ENCODE measurements at places on chromosomes 11 and 22.

- DNase-seq: no peak
Measured at GRCh38 chr22:42901790-42902508, 44.9 kb upstream of the ARFGAP3 start.

GRCh38 chr11:5362017-5362625, 10.8 kb downstream of the OR51B6 start:
- DNase-seq: no peak

GRCh38 chr11:120532832-120533196, 21.3 kb downstream of the GRIK4 start:
- no peak for DNase-seq

GRCh38 chr11:100630898-100631297, 56.2 kb upstream of the ARHGAP42 start:
- no peak for DNase-seq

- no peak for DNase-seq
Measured at GRCh38 chr22:29511126-29511862, 31.3 kb downstream of the NEFH start.

DNA sequence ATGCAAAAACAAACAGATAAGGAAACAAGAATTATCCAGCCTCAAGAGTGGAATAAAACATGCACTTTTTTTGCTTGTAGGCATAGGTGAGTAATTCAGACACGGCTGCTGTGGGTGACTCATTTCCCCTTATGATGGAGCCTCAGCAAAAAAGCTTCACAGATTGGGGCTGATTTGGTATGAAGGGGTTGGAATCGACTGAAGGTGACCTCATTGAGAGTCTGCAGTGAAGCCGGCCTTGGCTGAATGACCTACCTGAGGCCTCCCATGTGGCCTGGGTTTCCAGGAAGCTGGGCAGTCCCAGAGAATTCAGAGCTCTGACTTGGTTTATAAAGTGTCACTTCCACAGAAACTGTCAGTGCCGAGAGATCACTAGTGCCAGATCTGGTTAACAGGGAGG, 34.2 kb upstream of the VPREB1 start:
- no peak for DNase-seq

GRCh38 chr11:117127171-117127901, 16.8 kb upstream of the PAFAH1B2 start:
- no peak for DNase-seq

- no peak for DNase-seq
Measured at GRCh38 chr11:111814557-111815320, 48.5 kb upstream of the PPP2R1B start.

- no peak for DNase-seq
Measured at GRCh38 chr11:116281173-116282160, 491.3 kb downstream of the BUD13 start.

DNA sequence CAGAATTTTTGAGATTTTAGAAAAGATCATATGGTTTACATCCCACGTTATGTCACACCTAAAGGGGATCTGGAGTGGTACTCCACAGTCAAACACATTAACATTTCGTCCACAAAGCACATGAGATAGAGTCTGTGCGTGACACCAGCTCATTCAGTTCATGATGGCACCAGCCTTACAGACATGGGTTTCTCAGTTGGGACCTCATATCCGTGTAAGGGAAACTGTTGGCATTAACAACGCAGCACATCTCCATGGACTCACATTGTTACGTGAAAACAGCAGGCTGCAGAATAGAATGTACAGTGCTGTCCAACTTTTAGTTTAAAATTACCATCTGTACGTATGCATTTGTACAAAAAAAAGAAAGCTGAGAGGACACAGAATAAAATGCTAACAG, 14.0 kb downstream of the RIC8A start:
- no peak for DNase-seq

GRCh38 chr11:100980156-100980555, 149.5 kb downstream of the PGR start:
- DNase-seq: no peak

GRCh38 chr22:46609724-46610201, 10.4 kb upstream of the GRAMD4 start:
- DNase-seq: no peak

- no peak for DNase-seq
Measured at GRCh38 chr11:86941871-86942599, 13.2 kb downstream of the FZD4 start.

DNA sequence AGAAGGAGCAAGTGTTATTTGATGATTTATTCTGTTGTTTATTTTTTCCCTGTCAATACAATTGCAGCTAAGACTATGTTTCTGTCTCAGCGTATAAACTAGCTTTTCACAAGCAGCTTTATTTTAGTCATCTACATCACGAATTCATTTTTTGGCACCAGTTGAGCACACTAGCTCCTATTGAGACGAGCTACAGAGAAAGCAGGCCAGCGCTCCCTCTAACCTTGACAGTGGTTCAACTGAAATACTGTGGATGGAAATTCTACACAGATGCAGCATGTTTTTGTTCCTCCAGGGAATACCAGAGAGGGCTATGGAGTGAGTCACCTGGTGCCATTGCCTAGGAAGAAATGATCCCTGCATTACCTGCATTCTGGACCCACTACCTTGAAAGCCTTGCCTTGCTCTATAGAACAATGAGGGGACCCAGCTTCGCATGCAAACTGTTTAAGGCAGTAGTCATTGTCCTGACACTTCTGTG, 108.2 kb upstream of the ARHGAP42 start:
- DNase-seq: no peak

GRCh38 chr22:35299217-35299672, 449 bp upstream of the TOM1 start:
- DNase-seq: no peak

- no peak for DNase-seq
Measured at GRCh38 chr11:80297858-80298632, 857.2 kb upstream of the TENM4 start.

DNA sequence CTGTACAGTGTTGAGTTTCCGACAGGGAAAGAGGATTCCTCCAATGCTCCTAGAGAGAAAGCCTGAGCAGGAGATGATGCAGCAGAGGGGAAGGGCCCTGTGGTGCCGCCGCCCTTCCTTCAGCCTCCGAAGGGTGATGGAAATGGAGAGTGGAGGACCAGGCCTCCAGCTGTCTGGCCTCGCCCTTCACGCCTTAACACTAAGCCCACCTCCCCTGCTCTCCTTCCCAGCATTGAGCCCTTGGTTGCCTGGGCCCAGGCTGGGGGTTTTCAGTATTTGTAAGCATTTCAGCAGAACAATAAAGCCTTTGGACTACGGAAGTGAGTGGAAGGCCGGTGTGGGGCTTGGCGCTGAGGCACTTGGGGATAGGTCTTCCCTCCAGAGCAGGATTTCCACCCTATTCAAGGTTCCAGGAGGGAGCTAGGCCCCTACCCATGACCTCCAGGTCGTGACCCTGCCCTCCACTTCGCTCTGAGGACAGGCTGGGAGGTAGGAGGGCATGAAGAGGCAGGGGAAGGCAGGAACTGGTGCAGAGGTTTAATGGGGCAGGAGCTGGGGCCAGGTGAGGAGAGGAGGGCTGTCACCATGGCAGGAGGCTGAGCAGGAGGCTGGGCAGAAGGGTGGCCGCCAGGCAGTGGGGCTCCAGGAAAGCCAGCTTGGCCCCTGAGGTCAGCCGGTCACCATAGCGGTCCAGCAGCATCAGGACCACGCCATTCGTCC, 21.6 kb downstream of the TREH start:
- DNase-seq: no peak

DNA sequence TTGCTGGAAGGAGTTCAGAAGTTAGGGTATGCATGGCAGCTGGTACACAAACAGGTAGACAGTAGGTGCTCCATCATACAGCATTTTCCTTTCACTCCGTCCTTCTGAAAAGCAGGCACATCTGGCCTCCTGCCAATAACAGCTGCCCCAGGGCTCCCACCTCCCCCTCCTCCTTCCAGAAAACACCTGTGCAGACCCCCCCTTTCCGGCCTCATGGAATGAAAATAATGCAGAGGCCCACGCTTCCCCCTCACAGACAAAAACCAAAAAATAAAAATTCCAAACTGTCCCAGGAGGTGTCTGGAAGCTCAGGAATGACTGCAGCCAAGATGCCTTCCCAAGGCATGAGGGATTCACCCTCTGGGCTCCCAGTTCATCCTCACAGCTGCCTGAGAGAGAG, 185.5 kb downstream of the MN1 start:
- no peak for DNase-seq

DNA sequence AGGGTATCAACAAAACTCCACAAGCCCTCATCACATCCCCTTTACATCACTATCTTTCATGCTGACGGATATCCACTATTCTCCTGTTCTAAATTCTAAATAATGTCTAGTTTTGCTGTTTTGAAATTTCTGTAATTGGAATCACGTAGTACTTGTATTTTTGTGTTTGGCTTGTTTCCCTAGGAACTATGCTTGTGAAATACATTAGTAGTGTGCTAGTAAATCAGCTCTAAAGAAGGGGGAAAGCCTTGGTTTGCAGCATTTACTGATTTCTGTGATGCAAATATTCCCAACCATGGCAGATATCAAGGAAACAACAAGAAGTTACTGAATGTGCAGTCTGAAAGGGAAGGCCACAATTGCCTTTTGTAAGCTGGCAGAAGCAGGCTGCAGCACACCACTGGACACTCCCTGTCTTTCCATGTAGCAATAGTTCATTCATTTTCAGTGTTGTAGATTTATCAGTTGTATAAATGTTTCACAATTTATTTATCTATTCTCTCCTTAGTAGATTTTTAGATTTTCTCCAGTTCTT, 4.7 kb upstream of the FOLH1 start:
- no peak for DNase-seq

GRCh38 chr11:3859373-3859881, 4.0 kb downstream of the STIM1 start:
- no peak for DNase-seq

DNA sequence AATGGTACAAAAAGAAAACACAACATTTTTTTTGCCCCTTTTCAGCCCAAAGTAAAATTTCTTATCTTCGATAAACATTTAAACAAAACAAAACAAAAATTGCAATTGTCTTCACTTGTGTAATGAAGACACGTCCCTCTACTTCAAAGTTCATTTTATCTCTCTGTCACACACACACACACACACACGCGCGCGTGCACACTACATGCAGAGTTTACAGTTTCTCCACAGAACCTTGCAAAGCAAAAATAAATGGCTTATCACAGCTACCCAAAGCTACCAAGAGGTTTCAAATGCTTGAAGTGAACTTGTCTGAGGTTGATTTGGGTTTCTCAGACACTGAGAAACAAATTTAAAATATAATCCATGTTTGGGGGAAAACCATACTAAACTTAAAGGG, 72.3 kb downstream of the ETS1 start:
- DNase-seq: no peak

DNA sequence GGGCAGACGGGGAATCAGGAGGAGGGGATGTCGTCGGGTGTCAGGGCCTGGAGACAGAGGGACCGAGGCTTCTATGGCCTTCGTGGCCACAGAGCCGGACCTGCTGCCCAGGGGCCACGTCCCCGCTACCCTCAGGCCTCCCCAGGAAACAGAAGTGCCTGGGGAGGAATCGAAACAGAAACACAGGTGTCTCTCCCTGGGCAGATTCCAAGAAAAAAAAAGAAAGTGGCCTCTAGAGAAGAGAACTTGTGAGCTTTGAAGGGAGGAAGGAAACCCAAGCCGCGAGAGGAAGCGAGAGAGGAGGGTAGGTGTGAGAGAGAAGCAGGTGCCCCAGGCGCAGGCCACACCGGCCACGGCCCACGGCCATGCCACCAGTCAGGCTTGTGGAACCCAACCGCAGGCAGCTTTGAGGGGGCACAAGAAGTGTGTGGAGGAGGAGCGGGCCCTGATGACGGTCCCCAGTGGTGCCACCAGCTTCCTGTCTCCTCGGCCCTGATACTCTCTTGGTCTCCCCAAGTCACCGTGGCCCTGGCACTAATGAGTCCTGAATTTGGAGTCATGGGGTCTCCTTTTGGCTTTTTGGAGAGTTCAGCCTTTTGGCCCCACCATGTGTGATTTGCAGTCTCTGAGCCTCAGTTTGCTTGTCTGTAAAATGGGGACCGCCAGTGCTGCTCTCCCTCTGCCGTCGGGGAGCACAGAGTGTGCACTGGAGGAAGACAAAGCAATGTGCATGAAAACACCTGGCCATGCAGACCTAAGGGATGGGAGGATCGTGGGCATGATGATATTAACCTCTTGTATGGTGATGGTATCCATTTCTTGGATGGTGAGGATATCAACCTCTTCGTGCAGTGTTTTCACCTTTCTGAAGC, 25.2 kb downstream of the LIF start:
- no peak for DNase-seq

DNA sequence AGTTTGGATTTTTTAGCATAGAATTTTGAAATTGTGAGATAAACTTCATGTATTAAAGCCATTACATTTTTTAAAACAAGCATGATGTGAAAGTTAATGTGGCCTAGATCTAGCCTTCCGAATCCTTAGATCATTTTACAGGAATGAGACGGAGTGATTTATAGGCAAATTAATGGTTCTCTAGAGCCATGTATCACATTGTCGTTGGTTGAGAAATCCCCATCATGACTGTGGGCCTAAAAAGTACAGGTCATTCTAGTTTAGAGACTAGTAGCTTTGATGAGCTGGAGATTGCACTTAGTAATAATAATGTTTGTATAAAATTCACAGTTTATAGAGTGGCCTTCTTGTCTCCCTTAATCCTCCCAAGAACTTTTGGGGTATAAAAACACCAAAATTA, 7.1 kb downstream of the EWSR1 start:
- no peak for DNase-seq

- no peak for DNase-seq
Measured at GRCh38 chr22:24386937-24387471, 40.4 kb upstream of the ADORA2A start.

DNA sequence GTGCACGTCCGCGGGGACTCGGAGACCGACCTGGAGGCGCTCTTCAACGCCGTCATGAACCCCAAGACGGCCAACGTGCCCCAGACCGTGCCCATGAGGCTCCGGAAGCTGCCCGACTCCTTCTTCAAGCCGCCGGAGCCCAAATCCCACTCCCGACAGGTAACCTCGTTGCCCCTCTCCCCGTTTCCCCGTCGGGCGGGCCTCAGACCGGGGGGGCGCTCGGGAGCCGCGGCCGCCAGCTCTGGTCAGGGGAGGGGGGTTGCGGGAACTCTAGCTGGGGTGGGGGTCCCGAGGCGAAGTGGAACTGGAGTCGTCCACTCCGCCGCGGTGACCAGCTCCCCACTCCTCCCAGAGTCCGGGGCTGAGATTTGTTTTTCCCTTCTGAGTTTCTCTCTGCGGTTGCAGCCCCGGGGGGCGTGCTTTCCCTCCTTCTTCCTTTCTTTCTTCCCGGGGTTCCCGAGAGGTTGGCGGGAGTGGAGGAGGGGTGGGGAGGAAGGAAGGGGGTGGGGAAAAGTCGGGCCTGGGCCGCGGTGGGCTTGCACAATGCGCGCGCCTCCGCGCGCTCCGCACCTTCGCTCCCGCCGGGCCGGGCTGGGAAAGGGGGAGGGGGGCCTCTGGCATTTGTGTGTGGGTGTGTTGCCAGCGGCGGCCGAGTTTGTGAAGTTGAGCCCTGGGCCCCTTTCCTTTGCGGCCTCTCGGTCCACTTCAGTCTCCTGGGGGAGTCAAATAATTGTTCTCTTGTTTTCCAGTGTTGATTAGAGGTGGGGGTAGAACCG, 952 bp downstream of the YAP1 start:
- DNase-seq: no peak

DNA sequence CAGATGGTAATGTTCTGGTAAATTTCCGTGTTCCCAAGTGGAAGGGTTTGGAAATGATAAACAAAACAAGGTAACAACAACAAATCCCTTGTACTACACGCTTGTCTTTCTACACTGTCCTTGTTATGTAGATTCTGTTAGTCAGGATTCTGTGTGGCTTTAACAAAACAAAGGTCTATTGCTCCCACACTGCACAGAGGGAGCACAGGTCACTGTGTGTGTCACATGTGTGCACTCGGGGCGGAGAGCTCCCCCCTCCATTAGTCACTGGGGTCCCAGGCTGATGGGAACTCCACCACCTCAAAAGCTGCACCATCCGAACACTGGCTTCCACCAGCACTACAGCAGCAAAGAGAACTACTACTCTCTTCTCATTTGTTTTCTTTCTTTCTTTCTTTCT, 227.9 kb downstream of the NTM start:
- DNase-seq: no peak

All from inflammatory macrophage treated with lipopolysaccharide for 1 hour (primary cell).